ENCODE measurements at places on chromosomes 12 and 14.

DNA sequence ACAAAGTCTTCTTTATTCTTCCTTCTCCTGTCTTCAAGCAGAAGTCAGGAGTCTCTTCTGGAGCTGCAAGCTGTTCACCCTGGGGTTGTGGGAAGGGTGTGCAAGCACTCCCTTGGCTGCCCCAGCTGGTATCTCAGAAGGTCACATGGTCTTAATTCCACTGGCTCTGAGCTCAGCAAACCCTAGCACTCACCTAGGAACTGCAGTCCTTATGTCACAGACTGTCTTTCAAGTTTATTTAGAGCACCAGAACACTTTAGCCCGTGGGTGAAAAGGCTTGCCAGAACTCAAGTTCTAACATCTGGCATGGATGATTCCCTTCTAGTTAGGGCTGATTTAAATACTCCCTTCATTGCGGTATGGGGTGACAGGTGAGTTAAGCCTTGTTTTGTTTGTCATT, 379.0 kb downstream of the CCER1 start:
- DNase-seq = no peak

GRCh38 chr14:22417914-22418313, 171.1 kb downstream of the DAD1 start:
- no peak for DNase-seq

DNA sequence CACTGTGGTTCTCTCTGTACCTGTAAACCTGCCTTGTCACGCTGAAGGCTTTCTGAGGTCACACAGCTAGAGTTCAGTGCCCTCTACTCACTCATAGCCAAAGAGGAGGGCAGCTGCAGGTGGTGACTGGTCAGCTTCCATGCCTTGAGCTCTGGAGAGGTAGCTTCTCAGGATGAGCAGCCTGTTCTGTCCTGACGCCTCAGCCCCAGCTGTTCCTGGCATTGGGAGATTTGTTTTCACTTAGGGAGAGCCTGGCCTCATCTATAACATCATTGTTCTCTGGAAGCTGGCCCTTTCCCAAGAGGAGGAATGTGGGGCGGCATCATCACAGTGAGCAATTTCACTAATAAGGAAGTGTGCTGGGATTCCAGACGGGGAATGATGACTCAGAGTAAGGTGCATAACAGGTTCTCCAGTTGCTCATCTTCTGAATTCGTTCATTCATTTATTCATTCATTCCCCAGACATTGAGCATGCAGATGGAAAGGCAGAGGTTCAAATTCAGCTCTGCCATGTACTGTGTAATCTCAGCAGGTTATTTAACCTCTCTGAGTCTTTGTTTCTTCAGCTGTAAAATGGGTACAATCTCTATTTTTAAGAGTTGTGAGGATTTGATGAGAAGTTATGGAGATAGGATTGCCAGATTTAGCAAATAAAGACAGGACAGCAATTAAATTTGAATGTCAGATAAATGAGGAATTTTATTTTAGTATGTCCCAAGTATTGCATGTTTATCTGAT, 255.8 kb upstream of the CRY1 start:
- no peak for DNase-seq

- DNase-seq = no peak
These were observed 42.2 kb upstream of the APPL2 start for GRCh38 chr12:105278043-105278697.

- no peak for DNase-seq
These were observed 123.4 kb downstream of the PTPRQ start for GRCh38 chr12:80567401-80567800.

GRCh38 chr12:108576660-108577234, 14.4 kb downstream of the ISCU start:
- DNase-seq = no peak

GRCh38 chr12:87656311-87656710, 372.9 kb downstream of the C12orf50 start:
- no peak for DNase-seq

DNA sequence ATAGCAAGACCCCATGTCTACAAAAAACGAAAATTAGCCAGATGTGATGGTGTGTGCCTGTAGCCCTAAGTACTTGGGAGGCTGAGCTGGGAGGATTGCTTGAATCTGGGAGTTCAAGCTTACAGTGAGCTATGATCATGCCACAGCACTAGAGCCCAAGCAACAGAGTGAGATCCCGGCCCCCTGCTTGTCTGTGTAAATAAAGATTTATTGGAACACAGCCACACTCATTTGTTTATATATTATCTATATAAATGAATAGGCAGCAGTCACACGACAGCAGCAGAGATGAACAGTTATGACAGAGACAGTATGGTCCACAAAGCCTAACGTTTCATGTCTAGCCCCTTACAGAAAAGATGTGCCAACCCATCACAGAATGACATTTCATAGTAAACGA, 14.8 kb downstream of the DDX54 start:
- no peak for DNase-seq

DNA sequence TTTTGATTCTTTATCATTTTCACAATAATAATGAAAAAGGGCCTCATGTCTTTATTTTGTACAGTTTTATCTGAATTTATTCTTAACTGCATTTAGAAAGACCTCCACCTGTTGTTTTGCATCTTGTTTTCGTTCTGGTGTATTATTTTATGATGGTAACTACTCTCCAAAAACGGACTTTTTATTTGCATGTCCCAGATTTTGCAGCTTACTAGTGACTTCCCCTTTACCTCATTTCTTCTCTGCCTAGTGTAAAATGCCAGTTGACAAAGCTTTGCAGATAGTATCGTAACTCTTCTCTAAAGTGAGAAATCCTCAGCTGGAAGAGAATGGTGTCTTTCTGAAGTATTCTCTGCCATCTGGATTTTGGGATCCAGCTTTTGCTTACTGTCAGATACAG, 17.2 kb downstream of the PEX5 start:
- no peak for DNase-seq

GRCh38 chr12:89752341-89752740, 43.7 kb upstream of the ATP2B1 start:
- DNase-seq = no peak

DNA sequence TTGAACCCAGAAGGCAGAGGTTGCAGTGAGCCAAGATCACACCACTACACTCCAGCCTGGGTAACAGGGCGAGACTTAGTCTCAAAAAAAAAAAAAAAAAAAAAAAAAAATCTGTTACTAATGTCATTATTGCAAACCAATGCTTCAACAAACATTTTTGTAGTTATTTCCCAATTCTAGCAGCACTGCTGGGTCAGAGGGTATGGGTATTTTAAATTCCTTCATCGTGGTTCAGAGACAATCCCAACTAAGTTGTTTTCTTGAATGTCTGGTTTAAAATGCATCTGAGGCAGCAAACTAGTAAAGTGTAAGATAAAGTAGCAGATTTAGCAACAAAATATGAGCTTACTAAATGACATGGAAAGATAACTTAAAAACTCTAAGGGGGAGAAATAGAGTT, 65.6 kb downstream of the FERMT2 start:
- no peak for DNase-seq

DNA sequence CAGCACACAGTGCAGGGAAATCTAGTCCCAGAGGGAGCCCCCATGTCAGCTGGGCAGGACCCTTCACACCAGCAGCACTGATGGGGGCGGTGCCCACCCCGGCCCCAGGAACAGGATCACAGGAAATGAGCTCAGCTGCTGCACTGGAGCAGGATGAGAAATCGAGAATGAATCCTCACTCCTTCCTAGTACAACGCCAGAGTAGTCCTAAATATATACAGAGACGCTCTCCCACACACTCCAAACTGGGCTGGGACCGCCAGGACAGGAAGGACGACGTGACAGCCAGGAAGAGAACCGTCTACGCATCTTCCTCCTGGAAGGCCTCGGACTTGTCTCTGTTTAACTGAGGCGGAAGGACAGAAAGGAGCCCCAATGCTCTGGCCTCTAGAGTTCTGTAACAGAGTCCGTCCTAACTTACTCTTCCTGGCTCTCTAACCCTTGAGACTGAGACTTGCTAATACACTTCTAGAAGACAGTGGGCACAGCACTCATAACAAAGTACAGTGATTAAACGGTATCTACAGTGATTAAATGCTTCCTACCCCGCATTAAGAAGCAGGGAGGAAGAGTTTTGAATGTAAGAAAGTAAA, 33.4 kb downstream of the CDC42BPB start:
- no peak for DNase-seq

GRCh38 chr14:77582511-77582910, 33.9 kb downstream of the SPTLC2 start:
- no peak for DNase-seq

- DNase-seq = no peak
These were observed 6.0 kb downstream of the EXOC3L4 start for GRCh38 chr14:103100281-103101121.

DNA sequence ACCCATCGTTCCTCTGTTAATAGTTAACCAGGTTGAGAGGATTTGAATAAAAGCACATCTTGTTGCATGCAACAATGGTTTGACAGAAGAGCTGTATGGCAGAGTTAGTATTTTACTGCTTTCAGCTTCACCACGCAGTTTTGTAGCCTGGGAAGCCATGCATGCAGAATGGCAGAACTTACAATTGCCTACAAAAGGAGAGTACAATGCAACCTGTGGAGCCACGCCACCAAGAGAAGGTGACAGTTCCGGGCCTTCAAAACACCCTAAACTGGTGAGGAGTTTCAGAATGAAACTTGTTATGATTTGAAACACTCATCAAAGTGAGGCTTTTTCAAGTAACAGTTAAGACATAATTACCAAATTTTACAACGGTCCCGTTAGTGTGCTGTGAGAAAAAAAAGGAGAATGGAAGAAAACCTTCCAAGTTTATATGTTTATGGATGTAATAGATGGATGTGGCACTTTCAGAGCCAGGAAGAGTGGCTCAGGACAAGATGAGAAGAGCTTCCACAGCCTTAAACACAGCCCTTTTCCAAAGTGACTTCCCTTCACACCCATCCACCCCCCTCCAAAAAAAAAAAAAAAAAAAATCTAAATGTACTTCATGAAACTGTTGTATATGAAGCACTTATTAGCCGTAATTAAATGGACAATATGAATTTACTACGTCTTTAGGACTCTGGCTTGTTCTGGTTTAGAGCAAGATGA, 158.7 kb downstream of the EGLN3 start:
- no peak for DNase-seq

DNA sequence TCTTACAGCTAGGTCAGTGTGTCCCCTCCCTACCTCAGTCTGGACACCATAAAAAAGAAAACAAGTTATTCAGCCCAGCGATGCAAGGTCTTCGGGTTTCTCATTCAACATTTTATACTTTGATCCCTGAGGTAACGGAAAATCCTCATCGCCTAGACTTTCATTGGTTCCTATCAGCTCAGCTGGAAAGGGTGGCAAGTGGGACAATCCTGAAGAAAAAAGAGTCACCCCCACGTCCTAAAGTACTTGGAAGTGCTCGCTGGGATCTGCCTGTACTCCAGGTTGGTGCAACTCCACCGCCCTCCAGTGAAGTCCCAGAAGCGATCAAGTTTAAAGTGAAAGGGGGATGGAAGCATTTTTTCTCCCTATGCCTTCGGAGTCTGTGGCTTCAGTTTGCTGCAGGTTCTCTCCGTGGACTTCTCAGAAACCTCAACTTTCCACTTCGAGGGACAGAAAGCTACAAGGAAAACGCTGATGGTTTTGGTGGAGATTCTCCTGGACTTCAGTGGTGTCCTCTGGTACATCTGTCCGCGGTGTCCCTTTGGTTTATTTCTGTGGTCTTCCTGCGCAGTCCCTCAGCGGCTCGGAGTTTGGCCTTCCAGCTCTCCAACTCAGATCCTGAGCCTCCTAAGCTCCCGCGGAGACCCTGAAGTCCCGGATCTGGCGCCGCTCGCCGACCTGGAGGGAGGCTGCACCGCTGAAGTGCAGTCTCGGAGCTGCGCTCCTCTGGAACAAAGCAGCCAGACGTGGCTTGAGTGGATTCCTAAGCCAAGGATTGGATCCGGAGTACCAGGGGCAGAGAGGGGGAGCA, 1.8 kb upstream of the LRFN5 start:
- no peak for DNase-seq

GRCh38 chr14:101217616-101218371, 314.3 kb upstream of the RTL1 start:
- no peak for DNase-seq

GRCh38 chr14:70032447-70032846, 153.2 kb downstream of the SMOC1 start:
- no peak for DNase-seq

DNA sequence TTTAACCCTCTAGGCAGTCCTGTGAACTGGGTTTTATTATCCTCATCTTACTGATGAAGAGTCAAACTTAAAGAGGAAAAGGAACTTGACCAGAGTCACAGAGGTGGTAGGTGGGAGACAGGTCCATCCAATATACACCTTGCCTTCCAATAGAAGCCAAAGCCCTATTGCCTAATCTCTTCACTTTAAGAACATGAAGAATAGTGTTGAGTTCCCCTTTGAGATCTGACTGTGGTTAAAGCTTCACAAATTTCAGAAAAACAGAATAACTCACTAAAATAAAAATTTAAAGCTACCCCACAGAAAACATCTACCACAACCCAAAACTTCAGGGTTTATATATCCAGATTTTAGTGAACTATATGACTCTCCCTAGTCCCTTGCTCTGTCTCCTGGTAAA, 115.4 kb downstream of the ETV6 start:
- DNase-seq = no peak

GRCh38 chr14:76931631-76932402, 96.7 kb downstream of the IRF2BPL start:
- no peak for DNase-seq

GRCh38 chr12:102144221-102144620, 24.2 kb downstream of the PARPBP start:
- DNase-seq = no peak

GRCh38 chr12:54141431-54142113, 47.2 kb downstream of the SMUG1 start:
- DNase-seq = no peak

DNA sequence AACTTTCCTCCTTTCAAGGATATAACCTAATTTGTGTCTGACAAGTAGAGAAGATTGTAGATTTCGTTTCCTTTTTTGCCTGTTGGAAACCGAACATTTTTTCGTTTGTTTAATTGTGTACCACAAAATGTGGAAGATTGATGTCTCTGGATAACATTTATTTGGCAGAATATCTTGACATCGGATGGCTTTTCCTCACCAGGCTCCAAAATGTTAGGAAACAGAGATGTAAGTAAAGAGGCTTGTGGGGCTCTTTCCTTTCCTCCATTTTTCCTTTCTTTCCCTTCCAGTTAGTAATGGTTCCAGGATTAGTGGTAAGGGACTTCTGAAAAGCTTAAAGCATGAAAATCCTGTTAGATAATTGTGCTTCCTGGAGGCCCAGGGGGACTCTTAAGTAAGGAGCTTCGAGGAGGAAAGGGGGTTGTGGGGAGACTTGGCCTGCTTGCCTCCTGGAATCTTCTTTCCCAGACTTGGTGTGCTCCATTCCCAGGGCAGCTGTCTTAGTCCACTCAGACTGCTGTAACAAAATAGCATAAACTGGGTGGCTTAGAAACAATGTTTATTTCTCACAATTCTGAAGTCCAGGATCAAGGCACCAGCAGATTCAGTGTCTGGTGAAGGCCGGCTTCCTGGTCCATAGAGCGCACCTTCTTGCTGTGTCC, 243.1 kb upstream of the PWP1 start:
- no peak for DNase-seq

DNA sequence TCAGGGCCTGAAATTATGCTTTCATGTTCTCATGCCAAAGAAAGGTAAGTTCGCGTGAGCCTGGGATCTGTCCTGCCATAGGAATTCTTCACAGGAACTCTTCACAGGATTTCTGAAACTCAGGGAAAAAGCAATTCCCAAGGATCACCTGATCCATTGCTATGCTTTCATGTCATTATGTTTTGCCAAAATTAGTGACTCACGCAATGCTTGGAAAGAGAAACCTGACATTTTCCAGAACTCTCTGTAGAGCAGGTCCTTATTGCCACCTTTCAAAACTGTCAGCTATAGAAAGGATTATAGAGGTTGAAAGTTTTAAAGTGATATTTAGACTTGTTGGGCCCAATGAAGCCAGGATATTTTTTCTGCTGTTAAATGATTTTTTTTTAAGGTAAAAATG, 6.3 kb upstream of the KCNJ8 start:
- no peak for DNase-seq

- peak; percentile 40 for DNase-seq
These were observed 89.0 kb downstream of the AKAP6 start for GRCh38 chr14:32417956-32418552.

Data from NCI-H1417 treated with DMSO at 0.1 percent for 48 hours (cell line).